ENCODE measurements at places on chromosomes 5 and 9.

DNA sequence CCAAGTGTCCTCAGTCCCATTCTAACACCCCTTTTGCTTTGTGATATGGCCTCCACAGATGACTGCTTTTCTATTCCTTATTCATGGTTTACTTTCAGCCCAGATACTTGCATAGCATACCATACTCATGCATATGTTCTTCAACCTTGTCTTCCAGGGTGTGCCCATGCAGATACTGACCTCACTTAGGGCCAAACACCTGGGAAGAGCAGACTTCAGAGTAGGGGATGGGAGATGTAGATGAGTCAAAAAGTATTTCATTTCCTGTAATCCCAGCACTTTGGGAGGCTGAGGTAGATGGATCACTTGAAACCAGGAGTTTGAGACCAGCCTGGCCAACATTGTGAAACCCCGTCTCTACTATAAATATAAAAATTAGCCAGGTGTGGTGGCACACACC lies 58.3 kb downstream of the NRG2 start:
- no peak for DNase-seq

DNA sequence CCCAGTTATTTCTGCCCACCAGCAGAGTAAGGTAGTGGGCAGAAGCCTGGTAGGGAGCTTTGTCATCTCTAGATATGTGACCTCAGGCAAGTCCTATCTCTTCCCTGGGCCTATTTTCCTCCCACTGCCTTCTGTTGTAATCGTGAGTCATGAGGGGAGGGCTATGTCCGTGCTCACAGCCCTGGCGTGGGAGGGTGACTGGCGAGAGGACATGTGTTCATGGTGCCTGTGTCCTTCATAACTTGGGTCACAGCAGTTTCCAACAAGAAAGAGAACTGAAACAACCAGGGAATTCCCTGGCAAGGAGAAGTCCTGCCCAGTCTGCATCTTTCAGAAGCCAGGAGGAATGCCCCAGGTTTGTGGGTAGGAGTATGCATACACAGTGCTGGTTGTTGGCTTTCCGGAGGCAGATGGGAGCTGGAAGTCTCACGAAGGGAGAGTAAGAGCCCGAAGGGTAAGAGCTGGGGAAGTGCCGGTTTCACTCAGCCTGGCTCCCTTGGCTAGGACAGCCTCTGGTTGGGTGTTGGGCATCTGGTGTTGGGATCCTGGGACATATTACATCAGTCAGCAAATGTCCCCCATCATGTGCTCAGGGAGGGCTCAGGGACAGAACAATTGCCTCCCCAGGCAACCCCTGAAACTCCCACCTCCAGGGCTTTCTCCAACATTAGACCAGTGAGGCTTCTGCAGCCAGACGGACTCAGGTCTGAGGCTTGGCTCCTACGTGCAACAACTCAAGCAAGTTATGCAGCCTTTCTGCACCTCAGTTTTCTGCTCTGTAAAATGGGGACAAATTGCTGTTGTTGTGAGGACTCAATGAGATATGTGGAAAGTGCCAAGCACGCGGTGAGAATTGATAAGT lies 4.3 kb upstream of the TIFAB start:
- no peak for DNase-seq

DNA sequence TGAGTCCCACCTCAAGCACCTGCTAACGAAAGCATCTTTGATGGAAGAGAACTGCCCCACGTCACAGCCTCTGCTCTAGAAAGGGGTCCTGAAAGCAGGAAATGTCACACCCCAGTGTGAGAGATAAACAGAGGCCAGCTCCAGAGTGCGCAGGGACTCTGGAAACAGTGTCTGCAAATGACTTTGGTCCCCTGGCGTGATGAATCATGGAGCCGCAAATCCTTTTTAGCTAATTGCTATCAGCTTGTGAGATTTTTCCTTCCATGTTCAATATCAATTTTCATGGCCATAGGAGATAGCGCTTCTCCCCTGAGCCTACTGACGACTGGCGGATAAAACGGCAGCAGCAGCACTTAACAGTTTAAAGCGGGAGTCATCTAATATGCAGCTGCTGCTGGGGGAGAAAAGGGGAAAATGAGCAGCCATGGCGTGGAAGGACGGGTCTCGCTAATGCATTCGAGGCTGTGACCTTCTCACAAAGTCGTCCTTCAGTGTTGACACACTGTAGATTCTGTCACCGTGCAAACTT lies 209.6 kb upstream of the IRX1 start:
- DNase-seq: no peak

DNA sequence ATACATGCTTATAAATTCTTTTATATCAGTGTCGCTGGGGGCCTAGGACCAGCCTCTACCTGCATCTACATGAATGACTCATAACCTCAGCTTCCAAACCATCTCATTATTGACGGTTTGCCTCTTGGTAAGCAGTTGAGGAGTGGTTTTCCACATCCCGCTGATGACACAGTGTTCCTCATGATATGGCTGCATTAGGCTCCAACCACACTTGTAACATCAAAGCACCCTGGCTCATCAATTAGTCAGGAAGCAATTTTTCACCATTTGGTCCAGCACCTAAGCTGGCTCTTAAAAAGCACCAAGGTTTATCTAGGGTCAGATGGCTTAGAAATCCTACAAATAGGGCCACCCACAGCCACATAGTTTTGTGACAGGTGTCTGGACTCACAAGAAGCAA lies 402.4 kb downstream of the ARHGEF28 start:
- DNase-seq: no peak

DNA sequence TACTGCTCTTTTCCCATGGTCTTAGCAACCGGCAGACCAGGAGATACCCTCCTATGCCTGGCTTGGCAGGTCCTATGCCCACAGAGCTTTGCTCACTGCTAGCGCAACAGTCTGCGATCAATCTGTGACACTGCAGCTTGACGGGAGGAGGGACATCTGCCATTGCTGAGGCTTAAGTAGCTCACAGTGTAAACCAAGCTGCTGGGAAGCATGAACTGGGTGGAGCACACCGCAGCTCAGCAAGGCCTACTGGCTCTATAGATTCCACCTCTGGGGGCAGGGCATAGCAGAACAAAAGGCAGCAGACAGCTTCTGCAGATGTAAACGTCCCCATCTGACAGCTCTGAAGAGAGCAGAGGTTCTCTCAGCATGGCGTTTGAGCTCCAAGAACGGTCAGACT lies 40.4 kb downstream of the MCTP1 start:
- DNase-seq: no peak

DNA sequence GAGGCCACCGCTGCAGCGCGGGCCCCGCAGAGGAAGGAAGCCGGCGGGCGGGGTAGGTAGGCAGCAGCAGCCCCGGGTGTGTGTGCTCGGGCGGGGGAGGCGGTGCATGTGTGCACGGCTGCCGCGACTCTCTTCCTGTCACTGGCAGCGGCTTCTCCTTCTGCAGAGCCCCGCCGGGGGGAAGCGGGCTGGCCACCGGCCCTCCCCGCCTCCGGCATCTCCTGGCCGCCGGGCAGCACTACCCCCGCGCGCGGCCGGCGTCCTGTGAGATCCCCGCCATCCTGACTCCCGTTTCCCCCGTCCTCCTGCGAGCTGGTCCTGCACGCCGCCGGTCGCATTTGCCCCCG lies 315 bp downstream of the PIK3R1 start:
- DNase-seq: no peak

DNA sequence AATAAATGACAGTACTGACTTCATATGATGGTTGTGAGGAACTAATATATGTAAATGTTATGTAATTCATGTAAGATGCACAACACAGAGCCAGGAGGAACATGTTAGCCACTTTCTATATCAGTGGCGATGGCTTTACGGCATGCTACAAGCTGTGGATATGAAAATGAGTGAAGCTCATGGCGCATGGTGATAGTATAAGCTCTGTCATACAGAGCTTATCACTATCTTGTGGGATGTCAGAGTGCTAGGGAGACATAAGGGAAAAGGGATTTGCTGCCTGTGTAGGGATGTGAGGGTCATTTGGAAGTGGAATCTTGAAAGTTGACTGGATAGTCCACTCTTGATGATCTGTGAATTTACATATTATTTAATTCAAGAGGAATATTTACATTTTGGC lies 13.6 kb downstream of the CPEB4 start:
- no peak for DNase-seq

DNA sequence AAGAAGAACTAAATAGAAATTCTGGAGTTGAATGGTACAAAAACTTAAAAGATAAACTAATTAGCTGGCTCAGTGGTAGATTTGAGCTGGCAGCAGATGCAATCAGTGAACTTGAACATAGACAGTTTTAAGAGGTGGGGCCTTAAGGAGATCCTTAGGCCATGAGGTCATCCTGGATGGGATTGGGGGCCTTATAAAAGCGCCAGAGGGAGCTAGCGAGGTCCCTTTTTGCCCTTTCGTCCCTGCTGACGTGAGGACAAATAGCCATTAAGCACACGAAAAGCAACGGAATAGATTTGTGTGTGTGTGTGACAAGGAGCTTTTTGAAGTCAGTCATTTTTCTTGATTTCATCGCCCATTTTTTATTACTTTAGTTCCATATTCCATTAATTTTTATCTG lies 83.3 kb downstream of the ZNF354C start:
- DNase-seq: no peak

DNA sequence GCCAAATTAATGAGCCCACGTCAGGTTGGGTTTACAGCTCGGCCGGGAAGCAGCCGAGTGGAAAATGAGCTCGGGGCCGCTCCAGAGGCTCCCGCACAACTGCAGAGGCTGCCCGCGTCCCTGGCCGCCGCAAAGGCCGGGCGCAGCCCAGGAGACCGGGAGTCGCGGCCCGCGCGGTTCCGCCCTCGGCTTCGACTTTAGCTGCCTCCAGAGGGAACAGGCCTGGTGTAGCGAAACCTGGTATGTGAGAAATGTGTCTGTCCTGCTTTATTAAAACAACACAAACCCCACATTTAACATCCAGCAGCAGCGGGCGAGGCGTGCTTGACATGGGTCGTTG lies 66.2 kb downstream of the FOXD1 start:
- no peak for DNase-seq

All from stimulated activated CD4-positive, alpha-beta T cell treated with anti-CD3 and anti-CD28 coated beads, Interleukin-4, amount 100 ng/mL, for 48 hours (primary cell).